ENCODE measurements at places on chromosomes 5 and 9. TPM values are rescaled to one million over a fixed set of nuclear protein-coding genes. Genes with fewer than 3 reads are reported as not detected.

GRCh38 chr5:170641589-170642031 lies 137.8 kb downstream of the KCNIP1 start:
- no peak overlapping the region for H3K4me3 ChIP-seq
- peaks cover 38% of the 10 kb centered on the region for H3K27me3 ChIP-seq
- H3K4me1 ChIP-seq, result no peaks in the 10 kb centered on the region

DNA sequence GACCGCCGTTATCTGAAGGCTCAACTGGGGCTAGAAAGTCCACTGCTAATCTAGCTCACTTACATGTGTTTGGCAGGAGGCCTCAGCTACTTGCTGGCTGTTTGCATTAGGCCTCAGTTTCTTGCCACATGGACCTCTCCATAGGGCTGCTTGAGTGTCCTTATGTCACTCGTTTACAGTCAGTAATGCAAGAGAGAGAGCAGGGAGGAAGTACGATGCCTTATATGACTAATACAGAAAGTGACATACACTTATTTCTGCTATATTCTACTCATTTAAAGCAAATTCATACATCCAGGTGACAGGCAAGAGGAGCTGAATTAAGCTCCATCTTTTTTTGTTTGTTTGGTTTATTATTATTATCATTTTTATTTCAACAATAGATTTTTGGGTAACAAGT lies 179.6 kb downstream of the LURAP1L start:
- no peak overlapping the region for H3K4me3 ChIP-seq
- H3K27me3 ChIP-seq, result no peaks in the 10 kb centered on the region
- H3K4me1 ChIP-seq, result no peaks in the 10 kb centered on the region
- peaks cover 2% of the 10 kb centered on the region for H3K36me3 ChIP-seq

DNA sequence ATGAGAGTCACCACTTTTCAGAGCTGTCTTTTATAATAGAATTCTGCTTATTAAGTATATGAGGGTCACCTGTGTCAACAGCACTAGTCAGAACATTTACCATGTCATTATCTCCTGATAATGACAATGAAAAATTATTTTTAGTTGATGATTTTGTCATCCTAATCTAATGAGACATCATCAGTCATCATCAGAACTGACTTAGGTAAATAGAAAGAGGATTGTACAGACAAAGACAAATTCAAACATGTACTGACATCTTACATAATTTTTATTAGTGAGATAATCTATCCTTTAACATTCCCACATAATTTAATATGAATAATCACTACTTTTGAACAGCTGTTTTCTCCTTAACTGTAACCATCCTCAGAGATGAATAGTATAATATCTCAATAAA lies 22.6 kb downstream of the CDH9 start:
- no peaks in the 10 kb centered on the region for H3K4me1 ChIP-seq
- no peak for DNase-seq
- no peak overlapping the region for H3K27ac ChIP-seq
- H3K4me3 ChIP-seq, result no peak overlapping the region
- H3K27me3 ChIP-seq, result no peaks in the 10 kb centered on the region

DNA sequence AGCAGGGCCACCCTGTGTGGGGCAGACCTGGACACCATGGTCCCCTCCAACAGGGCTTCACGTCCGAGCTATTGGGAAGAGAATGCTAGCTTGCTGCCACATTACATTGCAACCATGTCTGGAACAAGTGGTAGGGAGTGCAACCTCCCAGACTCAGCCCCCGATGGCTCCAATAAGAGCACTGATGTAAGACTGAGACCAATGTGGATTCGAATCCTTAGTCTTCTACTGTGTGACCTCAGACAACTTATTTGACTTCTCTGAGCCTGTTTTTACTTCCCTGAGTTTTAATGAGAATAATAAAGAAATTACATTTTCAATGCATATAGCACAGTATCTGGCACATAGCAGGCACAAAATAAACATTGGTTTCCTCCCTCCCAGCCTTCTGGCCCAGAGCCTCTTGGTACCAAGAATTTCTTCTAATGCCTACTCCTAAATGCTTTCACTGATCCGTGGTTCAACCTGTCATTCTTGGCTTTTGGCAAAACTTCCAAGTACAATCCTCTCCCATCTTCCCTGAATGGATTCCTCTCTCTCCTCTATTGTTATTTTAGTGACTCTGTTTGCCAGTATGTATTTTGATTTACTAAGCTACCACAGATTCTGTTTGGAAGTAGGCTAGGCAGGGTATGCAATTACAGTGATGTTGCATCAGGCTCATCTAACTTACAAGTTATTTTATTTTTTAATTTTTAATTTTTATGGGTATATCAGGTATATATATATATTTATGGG lies 34.6 kb upstream of the COL15A1 start:
- no peak overlapping the region for H3K4me3 ChIP-seq
- DNase-seq, result no peak

The PPP1R26 gene
- 0.20 TPM for total RNA-seq

Measured in activated naive CD8-positive, alpha-beta T cell treated with anti-CD3 and anti-CD28 coated beads for 36 hours (primary cell).